B cell (primary cell): ENCODE measurements at places on chromosomes 3 and 15.

DNA sequence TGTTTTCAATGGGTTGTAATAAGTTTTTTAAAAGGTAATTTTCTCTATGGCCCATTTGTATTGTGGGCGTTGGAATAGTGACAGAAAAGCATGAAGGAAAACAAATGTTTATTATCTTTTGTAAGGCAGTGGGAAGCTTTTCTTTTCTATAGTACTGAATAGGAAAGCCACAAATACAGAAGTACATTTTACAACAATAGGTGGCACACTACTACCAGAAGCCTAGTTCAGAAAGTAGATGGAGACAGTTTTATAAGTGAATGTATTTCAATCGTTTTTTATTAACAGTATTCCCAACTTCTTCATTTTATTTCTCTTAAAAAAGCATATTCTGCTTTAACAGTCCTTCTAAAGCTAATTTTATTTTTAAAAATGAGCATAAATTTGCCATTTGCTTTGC is 296.7 kb downstream of the PTPRG start:
- H3K4me3 ChIP-seq, result no peak overlapping the region
- no peaks in the 10 kb centered on the region for H3K27me3 ChIP-seq
- DNase-seq, result no peak
- no peak overlapping the region for H3K27ac ChIP-seq
- no peaks in the 10 kb centered on the region for H3K4me1 ChIP-seq

DNA sequence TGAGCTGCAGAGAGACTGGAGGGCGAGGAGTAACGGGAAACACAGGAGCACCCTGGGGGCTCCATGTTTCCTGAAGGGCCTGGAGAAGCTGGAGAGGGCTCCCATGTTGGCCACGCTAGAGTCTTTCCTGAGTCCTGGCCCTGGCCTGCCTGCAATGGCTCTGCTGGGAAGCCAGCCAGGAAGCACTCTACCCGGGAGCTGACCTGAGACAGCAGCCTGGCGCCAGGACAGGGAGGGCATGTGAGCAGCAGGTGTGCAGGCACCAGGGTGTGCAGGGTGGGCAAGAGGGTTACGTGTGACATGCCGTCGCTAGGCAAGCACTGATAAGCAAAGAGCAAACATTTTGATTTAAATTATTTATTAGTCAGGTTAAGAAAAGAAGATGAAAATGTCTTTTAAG is 301.4 kb downstream of the OCA2 start:
- DNase-seq, result no peak
- no peaks in the 10 kb centered on the region for H3K4me1 ChIP-seq
- H3K4me3 ChIP-seq, result no peak overlapping the region
- no peak overlapping the region for H3K27ac ChIP-seq
- no peaks in the 10 kb centered on the region for H3K36me3 ChIP-seq
- no peaks in the 10 kb centered on the region for H3K27me3 ChIP-seq

- no peak for DNase-seq
- peaks cover 3% of the 10 kb centered on the region for H3K4me1 ChIP-seq
- H3K27ac ChIP-seq, result no peak overlapping the region
- H3K27me3 ChIP-seq, result no peaks in the 10 kb centered on the region
- no peak overlapping the region for H3K4me3 ChIP-seq
- peaks cover 12% of the 10 kb centered on the region for H3K36me3 ChIP-seq
Observed at GRCh38 chr3:188194332-188194731, 40.4 kb downstream of the LPP start.

- H3K4me1 ChIP-seq, result no peaks in the 10 kb centered on the region
- no peak for DNase-seq
Observed at GRCh38 chr15:100495861-100496260, 32.9 kb downstream of the CERS3 start.

- H3K4me1 ChIP-seq, result no peaks in the 10 kb centered on the region
- no peaks in the 10 kb centered on the region for H3K36me3 ChIP-seq
- no peak for DNase-seq
- H3K27me3 ChIP-seq, result no peaks in the 10 kb centered on the region
- H3K4me3 ChIP-seq, result no peak overlapping the region
Observed at GRCh38 chr15:57680021-57680420, 26.5 kb upstream of the POLR2M start.

GRCh38 chr3:55440104-55440708 is 46.9 kb downstream of the WNT5A start:
- DNase-seq, result no peak
- H3K27me3 ChIP-seq, result no peaks in the 10 kb centered on the region
- no peaks in the 10 kb centered on the region for H3K36me3 ChIP-seq
- H3K27ac ChIP-seq, result no peak overlapping the region

GRCh38 chr15:62323353-62323890 is 158.3 kb upstream of the C2CD4B start:
- H3K4me1 ChIP-seq, result no peaks in the 10 kb centered on the region
- H3K27ac ChIP-seq, result no peak overlapping the region
- H3K27me3 ChIP-seq, result no peaks in the 10 kb centered on the region
- no peak overlapping the region for H3K4me3 ChIP-seq
- H3K36me3 ChIP-seq, result no peaks in the 10 kb centered on the region

- no peaks in the 10 kb centered on the region for H3K27me3 ChIP-seq
- DNase-seq, result no peak
- no peak overlapping the region for H3K27ac ChIP-seq
Observed at GRCh38 chr3:121477589-121477988, 68.2 kb downstream of the POLQ start.

- no peaks in the 10 kb centered on the region for H3K36me3 ChIP-seq
- no peak overlapping the region for H3K4me3 ChIP-seq
- H3K27me3 ChIP-seq, result no peaks in the 10 kb centered on the region
- no peak for DNase-seq
Observed at GRCh38 chr3:105334138-105334882, 32.4 kb upstream of the ALCAM start.

- H3K4me3 ChIP-seq, result no peak overlapping the region
- no peak overlapping the region for H3K27ac ChIP-seq
- no peaks in the 10 kb centered on the region for H3K4me1 ChIP-seq
Observed at GRCh38 chr15:86630946-86631345, 551.3 kb downstream of the AGBL1 start.

DNA sequence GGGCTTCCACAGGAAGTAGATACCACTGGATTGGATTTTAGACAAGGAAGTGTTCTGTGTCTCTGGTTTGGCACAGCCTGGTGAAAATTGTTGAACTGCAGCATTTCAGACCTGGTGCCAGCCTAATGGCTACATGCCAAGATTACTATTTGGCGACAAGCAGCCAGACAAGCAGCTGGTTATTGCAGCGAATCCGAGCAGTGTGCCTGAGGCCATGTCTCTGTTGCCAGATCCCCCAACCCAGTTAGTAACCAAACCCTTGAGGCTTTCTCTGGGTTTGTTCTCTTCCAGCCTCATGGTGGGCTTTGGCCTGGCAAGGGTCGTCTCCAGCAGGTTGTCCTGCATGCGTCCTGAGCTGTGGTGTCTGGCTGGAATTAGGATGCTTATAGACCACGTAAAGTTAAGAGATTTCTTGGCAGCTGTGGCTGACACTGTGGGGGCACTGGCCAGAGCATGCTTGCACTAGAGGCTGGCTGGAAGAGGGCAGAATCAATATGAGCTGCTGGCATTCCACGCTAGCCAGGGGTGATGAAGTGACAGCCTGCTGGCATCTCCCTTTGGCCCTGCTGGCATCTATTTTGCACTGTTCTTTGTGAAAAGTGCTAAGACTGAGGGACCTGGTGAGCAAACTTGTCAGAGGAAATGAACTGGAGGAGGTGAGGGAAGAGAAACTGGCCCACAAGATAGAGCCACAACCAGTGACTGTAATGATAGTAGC is 172.6 kb downstream of the RBMS3 start:
- H3K4me1 ChIP-seq, result no peaks in the 10 kb centered on the region
- H3K36me3 ChIP-seq, result no peaks in the 10 kb centered on the region
- DNase-seq, result no peak
- no peak overlapping the region for H3K4me3 ChIP-seq
- H3K27ac ChIP-seq, result no peak overlapping the region

GRCh38 chr15:42159381-42160015 is 3.1 kb upstream of the PLA2G4F start:
- H3K27ac ChIP-seq, result no peak overlapping the region
- H3K4me3 ChIP-seq, result no peak overlapping the region
- DNase-seq, result no peak
- H3K36me3 ChIP-seq, result peaks cover 2% of the 10 kb centered on the region
- no peaks in the 10 kb centered on the region for H3K27me3 ChIP-seq

- peaks cover 5% of the 10 kb centered on the region for H3K4me1 ChIP-seq
- DNase-seq, result no peak
- H3K27me3 ChIP-seq, result no peaks in the 10 kb centered on the region
- no peak overlapping the region for H3K27ac ChIP-seq
Observed at GRCh38 chr3:45967724-45968123, 24.5 kb downstream of the CXCR6 start.

DNA sequence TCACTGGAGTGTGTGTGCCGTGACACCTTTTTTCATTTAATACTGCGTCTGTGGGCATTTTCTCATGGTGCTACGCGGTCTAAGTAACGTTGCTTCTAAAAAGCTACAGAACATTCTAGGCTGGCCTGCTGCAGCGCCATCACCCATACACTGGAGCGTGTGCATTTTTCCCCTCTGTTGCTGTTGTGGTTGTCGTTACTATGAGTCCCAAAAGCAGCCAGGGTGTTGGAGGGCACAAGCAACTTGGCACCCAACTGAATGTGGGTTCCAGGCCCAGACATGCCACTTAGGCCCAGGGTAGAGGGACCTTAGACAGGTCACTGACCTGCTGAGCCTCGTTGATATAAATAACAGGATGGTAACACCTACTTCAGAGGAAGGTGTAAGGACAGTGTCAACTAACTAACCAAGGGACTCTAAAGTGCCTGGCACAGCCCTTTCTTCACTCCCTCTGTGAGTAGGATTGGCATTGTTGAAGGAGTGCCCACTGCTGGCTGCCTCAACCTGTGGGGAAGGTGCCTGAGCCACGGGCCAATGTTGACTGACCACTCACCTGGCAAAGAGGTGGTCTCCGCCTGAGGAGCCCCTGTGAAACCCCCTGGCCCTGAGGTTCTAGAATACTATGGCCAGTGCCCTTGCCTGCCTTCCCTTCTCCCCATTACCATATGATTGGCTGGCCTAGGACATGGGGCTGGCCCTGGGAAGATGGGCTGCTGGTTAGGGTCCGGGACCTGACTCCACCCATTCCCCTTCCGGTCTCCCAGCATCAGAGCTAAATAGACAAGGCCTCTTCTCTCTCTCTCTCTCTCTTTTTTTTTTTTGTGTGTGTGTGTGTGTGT is 3.5 kb downstream of the CSK start:
- peak overlapping the region; percentile 22 for H3K4me3 ChIP-seq
- peaks cover 84% of the 10 kb centered on the region for H3K4me1 ChIP-seq
- peaks cover 18% of the 10 kb centered on the region for H3K36me3 ChIP-seq
- peak; percentile 50 for DNase-seq

GRCh38 chr15:51678096-51678495 is 3.2 kb upstream of the SCG3 start:
- no peaks in the 10 kb centered on the region for H3K36me3 ChIP-seq
- H3K4me3 ChIP-seq, result no peak overlapping the region
- H3K27me3 ChIP-seq, result peaks cover 3% of the 10 kb centered on the region
- H3K27ac ChIP-seq, result no peak overlapping the region

DNA sequence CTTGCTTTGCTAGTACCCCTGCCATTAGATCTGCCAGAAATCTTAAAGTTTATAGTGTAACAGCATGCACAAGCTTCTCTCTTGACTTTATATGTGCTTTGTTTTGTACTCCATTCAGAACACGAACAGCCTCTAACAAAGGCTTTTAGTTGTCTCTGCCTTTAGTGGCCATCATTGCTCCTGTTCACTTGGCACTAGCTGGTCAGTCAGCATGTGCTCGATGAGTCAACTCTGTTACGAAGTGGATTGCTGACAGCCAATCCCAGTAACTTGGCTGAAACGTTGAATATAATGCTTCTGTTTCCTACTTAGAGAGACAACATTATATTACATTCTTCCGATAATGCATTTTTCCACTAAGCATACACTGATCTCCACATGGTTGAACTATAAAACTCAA is 349.2 kb downstream of the NAALADL2 start:
- no peaks in the 10 kb centered on the region for H3K4me1 ChIP-seq
- no peaks in the 10 kb centered on the region for H3K27me3 ChIP-seq
- H3K4me3 ChIP-seq, result no peak overlapping the region
- no peak for DNase-seq
- no peaks in the 10 kb centered on the region for H3K36me3 ChIP-seq

DNA sequence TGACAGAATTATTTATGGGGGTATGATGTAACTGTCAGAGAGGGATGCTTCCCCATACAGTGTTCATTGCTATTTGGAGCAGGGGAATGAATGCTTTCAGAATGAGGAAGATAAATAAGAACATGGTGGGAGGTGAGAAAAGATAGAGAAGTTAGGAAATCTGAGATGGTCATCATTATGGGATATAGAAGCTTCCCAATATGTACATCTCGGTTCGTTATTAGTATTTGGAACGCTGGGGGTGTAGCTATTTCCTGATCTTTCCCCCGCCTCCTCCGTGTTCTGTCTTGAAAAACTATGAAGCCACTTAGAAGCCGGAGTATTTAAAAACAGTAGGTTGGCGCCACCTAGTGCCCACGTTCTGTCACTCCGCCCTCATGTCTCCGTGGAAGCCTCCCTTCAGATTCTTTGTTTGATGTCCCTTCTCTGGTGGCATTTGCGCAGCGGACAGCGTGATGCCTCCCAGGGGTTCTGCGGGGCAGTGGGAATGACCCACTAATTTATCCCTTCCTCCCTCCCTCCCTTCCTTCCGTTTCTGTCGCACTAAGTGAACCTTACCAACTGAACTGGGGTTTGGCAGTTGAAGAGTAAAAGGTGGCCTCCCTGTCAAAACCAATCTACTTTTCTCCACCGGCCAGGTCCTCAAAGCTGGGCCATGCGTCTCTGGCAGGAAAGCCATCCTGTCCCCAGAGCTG is 184.5 kb downstream of the FEZF2 start:
- H3K36me3 ChIP-seq, result no peaks in the 10 kb centered on the region
- no peak overlapping the region for H3K27ac ChIP-seq
- no peak overlapping the region for H3K4me3 ChIP-seq
- no peaks in the 10 kb centered on the region for H3K27me3 ChIP-seq
- peak; percentile 61 for DNase-seq

- no peaks in the 10 kb centered on the region for H3K4me1 ChIP-seq
- H3K27ac ChIP-seq, result no peak overlapping the region
- DNase-seq, result no peak
- H3K4me3 ChIP-seq, result no peak overlapping the region
Observed at GRCh38 chr3:149468504-149469212, 5.8 kb upstream of the TM4SF4 start.

DNA sequence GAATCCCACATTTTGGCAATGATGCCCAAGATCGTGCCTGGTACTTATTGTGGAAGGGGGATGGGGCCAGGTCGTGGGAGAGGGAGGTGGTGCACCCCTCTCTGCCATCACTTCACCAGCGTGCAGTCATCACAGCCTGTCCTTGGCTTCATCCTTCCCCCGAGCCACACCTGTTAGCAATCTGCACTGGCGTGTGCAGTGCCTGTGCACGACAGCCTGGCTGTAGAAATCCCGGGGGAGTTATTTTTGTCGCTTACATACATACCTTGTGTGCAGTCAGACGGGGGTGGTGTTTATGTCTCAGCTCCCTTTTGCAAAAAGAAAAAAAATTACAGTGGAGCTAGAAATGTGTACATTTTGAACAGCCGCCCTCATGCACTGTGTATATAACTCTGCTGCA is 216.0 kb downstream of the TLE3 start:
- no peaks in the 10 kb centered on the region for H3K36me3 ChIP-seq
- no peak overlapping the region for H3K4me3 ChIP-seq
- no peaks in the 10 kb centered on the region for H3K27me3 ChIP-seq
- peaks cover 35% of the 10 kb centered on the region for H3K4me1 ChIP-seq

GRCh38 chr3:141738891-141739363 is 829 bp downstream of the RNF7 start:
- DNase-seq, result no peak
- H3K4me1 ChIP-seq, result peaks cover 23% of the 10 kb centered on the region
- peaks cover 2% of the 10 kb centered on the region for H3K36me3 ChIP-seq
- peak overlapping the region; percentile 99 for H3K4me3 ChIP-seq
- no peaks in the 10 kb centered on the region for H3K27me3 ChIP-seq
